ENCODE measurements at places on chromosomes 1 and 21.

DNA sequence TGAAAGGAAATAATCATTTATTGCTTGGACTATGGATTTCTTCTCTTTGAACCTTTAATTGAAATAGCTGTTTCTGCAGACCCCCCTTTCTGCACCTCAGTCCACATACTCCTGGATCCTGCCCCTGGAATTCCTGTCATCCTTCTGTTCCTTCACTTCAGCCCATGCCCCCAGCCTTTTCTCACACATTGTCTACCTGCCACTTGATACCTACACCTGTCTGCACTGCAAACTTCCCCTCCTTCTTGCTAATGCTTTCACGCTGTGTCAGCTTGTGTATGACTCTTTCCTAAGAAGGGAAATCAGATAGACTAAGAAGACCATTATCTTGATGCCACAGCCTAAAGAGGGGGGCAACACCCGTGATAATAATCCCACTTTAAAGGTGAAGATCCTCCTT, 80.3 kb upstream of the EXO1 start:
- no peak for DNase-seq

GRCh38 chr1:77824079-77824478, 44.6 kb downstream of the MIGA1 start:
- DNase-seq: no peak

DNA sequence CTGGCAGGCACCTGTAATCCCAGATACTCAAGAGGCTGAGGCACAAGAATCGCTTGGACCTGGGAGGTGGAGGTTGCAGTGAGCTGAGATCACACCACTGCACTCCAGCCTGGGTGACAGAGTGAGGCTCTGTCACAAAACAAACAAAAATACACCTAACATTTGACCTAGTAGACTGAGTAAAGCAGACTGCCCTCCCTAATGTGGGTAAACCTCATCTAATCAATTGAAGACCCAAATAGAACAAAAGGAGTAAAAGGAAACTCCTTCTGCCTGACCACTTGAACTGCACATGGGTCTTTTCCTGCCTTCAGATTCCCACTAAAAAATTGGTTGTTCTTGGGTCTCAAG, 19.0 kb upstream of the RBM15 start:
- DNase-seq: no peak

DNA sequence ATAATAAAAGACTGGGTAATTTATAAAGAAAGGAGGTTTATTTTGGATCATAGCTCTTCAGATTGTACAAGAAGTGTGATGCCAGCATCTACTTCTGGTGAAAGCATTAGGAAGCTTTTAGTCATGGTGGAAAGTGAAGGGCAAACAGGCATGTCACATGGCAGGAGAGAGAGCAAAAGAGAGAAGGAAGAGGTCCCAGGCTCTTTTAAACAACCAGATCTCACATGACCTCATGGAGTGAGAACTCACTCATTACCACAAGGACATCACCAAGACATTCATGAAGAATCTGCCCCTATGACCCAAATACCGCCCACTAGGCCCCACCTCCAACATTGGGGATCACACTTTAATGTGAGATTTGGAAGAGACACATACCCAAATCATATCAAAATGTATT, 10.0 kb downstream of the RPTN start:
- no peak for DNase-seq

All from activated CD4-positive, alpha-beta T cell treated with anti-CD3 and anti-CD28 coated beads, Interleukin-2, amount 50 U/mL, for 4 hours (primary cell).